Nucleus accumbens (tissue), 56 donors: ENCODE measurements at places on chromosomes 4 and X.

DNA sequence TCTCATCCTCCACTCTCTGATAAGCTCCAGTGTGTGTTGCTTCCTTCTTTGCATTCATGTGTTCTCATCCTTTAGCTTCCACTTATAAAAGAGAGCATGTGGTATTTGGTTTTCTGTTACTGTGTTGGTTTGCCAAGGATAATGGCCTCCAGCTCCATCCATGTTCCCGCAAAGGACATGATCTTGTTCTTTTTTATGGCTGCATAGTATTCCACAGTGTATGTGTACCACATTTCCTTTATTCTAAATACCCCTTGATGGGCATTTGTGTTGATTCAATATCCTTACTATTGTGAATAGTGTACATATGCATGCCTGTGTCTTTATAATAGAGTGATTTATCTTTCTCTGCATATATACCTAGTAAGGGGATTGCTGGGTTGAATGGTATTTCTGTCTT, 155.1 kb downstream of the DCK start:
- DNase-seq = no peak

GRCh38 chr4:180745019-180745418, 1498.2 kb upstream of the TENM3 start:
- no peak for DNase-seq

GRCh38 chr4:9937078-9937477, 84.2 kb downstream of the SLC2A9 start:
- DNase-seq = no peak

DNA sequence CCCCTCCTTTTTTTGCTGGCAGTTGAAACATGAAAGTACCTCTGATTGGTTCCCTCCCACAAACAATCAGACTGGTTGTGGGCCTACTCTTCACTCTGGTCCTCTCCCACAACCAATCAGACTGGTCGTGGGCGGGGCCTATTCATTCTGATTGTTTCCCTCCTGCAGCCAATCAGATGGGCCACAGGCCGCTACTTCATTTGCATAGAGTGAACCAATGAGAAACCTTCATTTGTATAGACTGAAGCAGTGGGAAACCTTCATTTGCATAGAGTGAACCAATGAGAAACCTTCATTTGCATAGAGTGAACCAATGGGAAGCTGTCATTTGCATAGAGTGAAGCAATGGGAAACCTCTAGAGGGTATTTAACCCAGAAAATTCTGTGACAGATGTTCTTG, 55.2 kb downstream of the TRMT44 start:
- no peak for DNase-seq

- no peak for DNase-seq
These were observed 57.9 kb upstream of the TEX13D start for GRCh38 chrX:124274438-124275181.

GRCh38 chrX:130024127-130024526, 41.7 kb downstream of the BCORL1 start:
- DNase-seq = peak; percentile 32

DNA sequence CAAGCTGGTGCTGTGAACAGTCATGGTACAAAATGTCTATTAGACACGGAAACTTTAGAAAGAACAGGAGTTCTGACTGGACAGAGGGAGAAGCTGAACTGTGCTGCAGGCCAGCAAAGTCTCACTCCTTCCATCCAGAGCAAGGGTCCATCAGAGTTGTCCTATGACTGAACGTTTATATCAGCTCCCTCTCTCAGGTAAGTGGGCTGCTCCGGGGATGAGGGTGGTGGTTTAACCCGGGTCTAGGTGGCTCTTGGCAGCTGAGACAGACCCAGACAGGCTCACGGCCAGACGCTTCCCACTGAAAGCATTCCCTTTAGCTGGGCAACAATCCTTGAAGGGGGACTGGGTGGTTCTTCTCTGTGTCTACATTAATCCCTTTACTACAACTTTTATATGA, 385.0 kb upstream of the SMIM31 start:
- DNase-seq = no peak

- DNase-seq = no peak
These were observed 127.0 kb upstream of the SH3RF1 start for GRCh38 chr4:169397762-169398161.

GRCh38 chrX:46637938-46638337, 64.4 kb downstream of the CHST7 start:
- no peak for DNase-seq

- no peak for DNase-seq
These were observed 22.7 kb downstream of the UNC5C start for GRCh38 chr4:95526075-95526474.

GRCh38 chr4:72522440-72522839, 46.6 kb downstream of the ADAMTS3 start:
- DNase-seq = no peak

- DNase-seq = no peak
These were observed 22.0 kb downstream of the CT47C1 start for GRCh38 chrX:119094819-119095218.

- no peak for DNase-seq
These were observed 20.2 kb downstream of the CNGA2 start for GRCh38 chrX:151754641-151755215.

GRCh38 chrX:149837639-149838038, 43.3 kb upstream of the MAGEA8 start:
- no peak for DNase-seq
